Right cardiac atrium (tissue), 5 donors: ENCODE measurements at places on chromosomes 11 and 22. TPM values are rescaled to one million over a fixed set of nuclear protein-coding genes. Genes with fewer than 3 reads are reported as not detected.
A peak's percentile ranks its signal among the peaks of the same experiment; 100 is the strongest.

DNA sequence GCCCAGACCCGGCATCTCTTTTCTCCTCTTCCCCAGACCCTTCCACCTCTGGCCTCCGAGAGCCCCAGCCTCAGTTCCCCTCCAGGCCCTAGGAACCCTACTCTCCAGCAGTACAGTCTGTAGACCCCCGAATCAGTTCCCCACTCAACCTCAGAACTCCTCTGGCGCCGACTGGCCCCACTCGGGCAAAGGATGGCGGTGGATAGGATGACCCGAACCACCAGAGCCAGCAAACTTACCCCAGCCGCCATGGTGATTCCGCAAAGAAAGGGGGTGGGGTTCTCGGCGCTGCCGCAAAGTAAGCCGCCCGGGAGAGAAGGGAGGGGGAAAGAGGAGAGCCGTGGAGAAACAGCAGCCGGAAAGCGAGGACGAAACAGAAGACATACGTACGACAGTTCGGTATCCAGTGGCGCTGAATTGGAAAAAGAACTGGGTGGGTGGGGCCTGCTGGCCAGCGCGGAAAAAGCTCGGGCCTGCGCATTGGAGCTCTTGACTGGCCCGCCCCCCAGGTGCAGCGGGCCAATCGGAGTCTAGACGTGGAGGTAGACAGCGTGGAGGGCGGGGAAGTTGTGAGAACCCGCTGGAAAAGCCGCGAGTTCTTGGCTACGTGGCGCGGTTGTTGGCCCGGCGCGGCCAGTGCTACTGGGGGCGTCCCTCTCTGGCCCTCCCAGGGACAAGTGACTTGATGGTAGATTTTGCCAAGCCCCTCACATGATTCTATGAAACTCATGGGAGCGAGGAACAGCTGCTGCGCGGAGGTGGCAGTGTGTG is at the start of gene EEF1G:
Gene EEF1G, minus strand, starts transcription at position 300 of the 771 bp plus-strand sequence. Its CDS starts 49 bp downstream, at position 251.
- DNase-seq: peak; percentile 99

- no peak for DNase-seq
Measured at GRCh38 chr11:110374921-110375320, 54.8 kb upstream of the FDX1 start.

DNA sequence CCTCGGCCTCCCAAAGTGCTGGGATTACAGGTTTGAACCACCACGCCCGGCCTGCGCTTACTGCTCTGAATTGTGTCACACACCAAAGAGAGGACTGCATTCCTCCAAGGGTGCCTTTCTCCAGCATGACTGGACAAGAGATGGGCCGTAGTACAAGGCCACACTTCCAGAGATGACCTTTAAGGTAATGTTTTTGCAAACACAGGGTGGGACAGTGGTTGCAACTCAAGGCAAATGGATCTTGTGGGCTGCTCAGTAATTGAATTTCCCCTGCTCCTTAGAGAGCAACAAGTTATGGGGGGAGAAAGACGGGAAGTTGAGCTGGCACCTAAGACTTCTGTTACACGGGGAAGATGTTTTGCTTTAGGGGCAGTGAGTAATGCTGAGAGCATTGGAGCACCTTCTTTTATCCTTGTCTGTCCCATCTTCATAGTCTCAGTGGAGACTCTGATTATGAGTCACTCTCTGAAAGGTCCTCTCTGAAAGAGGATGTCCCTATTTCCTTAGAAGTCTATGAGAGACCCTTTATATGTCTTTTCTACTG is 66.3 kb downstream of the C11orf91 start:
- DNase-seq: no peak

- no peak for DNase-seq
Measured at GRCh38 chr22:39920134-39920743, 19.4 kb downstream of the GRAP2 start.

TREH gene
- total RNA-seq: not detected

- DNase-seq: no peak
Measured at GRCh38 chr11:24697522-24698111, 200.8 kb downstream of the LUZP2 start.

DNA sequence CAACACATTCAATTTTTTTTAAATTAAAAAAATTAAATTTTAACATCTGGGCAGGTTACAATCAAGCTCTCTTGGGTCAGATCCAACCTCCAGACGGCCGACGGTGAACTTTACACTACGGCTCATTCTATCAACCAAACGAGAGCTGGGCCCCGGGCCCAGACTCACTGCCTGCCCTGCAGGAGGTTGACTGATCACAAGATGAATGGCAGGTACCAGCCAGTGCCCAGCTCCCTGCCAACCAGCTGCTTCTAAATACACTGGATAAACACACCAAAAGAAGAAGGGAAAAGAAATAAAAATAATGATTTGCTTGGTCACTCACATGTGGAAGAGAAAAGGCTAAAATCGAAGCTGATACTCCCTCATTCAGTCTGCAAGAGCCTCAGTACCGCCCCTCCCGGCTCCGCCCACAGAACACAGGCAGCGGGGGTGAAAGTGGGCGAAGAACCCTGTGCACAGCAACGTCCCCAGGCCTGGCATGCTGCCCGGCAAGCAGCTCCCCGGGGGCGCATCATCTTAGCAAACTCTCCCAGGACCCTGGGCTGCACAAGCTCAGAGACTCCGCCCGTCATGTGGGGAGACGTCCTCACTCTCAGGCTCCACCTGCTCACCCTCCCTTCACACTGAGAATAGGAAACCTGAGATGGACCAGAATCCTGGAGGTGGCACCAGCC is 303.4 kb downstream of the SHANK2 start:
- DNase-seq: no peak

DNA sequence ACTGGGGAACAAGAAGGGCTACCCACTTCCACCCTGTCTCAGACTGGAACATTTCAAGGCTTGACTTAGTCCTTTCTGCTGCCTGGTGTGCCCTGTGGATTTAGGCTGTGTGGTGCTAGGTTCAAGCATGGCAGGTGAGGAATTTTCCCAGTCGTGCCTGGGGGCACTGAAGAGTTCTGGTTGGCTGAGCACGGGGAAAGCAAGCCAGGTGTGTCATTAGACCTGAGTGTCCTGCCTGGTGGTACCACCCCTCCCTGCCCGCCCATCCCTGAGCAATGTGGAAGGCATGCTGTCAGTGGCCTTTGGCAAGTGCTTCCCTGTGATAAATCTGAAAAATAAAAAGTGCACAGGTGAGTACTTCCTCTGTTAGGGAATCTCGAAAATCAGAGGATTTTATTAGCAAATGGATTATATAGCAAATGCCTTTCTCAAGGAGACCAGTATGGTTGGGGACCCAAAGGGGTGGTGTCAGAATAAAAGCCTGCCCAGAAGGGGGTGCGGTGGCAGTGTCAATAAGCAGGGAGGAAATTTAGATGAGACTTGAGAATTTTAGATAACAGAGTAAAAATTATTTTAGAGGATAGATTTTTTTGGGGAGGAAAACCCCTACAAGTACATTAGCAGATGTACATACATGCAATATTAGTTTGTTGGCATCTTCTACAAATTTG is 22.8 kb downstream of the TEAD1 start:
- no peak for DNase-seq

DNA sequence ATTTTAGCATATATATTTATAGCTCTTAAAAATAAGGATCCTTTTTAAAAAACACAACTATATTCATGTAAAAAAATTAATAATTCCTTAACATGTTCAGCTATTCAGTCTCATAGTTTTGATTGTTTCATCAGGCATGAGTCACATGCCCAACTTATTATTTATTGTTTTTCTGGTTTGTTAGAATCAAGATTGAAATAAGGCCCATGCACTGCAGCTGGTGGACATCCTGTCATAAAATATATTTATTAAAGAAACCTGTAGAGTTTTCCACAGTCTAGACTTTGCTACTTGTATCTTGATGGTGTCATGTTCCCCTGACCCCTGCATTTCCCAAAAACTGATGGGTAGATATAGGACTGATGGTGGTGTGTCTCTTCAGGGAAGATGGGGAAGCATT is 77.4 kb downstream of the PARVA start:
- no peak for DNase-seq

GRCh38 chr22:39666926-39667325 is 96.4 kb downstream of the CACNA1I start:
- no peak for DNase-seq

GRCh38 chr22:19086896-19087295 is 35.3 kb downstream of the DGCR2 start:
- no peak for DNase-seq

BAIAP2L2 gene
- 0.17 TPM for total RNA-seq

GRCh38 chr22:34236527-34236926 is 316.3 kb upstream of the LARGE1 start:
- peak; percentile 42 for DNase-seq

DNA sequence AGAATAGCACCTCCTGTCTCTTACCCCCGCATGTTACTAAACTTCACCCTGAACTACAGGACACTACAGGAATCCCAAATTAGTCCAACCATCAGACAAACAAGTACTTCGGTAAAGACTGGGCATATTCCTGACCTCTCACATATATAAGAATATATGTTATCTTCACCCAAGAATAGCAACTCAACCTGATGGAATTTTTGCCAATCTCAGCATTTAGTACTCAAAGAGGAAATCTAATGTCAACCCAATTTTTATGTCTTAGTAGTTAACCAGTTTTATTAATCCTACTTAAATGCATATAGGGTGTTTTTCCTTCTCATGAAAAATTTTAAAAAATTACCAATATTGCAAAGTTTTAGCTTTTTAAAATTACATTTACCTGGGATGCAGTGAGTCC is 26.2 kb downstream of the PGR start:
- DNase-seq: no peak

DNAJB7 gene
- total RNA-seq: not detected

- DNase-seq: no peak
Measured at GRCh38 chr11:2958251-2958650, 29.0 kb upstream of the PHLDA2 start.

SHANK2 gene
- total RNA-seq: 0.03 TPM

PGA3 gene
- total RNA-seq: 2.1 TPM

DNA sequence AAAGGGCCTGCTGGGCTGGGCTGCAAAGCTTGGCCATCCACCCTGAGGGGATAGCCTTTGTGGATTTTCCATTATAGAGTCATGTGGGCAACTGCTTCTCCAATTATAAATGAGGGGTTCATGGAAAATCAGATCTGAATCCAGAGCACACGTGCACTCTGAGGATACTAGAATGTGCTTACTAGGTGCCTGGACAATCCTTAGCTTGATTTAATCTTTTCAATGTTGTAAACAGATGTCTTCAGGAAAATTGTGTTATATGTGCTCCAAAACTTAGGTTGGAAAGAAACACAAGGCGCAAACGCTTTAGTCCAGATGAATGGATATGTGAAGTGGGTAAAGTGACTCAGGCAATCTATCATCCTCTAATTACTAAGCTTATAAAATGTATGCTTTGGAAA is 92.0 kb downstream of the SLC17A6 start:
- DNase-seq: no peak

CYB561A3 gene
- total RNA-seq: 18.5 TPM

GRCh38 chr11:15665368-15665871 is 550.7 kb downstream of the INSC start:
- DNase-seq: no peak

OR5P2 gene
- total RNA-seq: not detected

GRCh38 chr11:61994981-61995380 is 27.5 kb upstream of the FTH1 start:
- DNase-seq: no peak

AMOTL1 gene
- 46.6 TPM for total RNA-seq

DNA sequence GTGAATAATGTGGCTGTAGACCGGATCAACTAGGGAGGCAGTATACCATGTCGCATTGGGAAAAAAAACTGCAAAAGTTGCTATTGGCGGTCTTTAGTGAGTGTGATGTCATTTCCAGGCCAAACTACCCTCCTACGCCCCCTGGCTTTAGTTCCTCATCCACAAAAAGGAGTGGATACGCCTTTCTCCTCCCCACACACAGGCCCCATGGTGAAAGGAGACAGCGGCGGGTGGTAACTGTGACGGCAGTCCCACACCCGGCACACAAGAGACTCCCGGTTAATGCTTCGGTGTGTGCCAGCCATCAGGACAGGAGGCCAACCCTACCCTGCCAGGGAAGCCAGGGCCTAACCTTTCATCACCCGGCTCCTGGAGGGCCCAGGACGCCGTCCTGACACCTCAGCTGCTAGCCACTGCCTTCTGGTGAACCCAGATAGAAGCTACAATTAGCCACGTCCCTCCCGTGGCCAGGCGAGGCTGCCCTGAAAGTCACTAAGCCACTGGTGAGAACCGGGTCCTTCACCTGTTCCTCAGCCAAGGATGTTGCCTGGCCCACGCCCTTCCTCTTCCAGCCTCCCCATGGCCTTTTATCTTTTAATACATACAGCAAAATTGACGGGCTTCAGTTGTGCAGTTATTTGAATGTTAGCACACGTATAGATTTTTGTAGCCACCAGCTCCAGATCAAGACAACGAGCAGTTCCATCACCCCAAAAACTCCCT is 10.8 kb downstream of the TP53I11 start:
- peak; percentile 80 for DNase-seq

- DNase-seq: no peak
Measured at GRCh38 chr11:95187723-95188122, 43.3 kb downstream of the SESN3 start.

DNA sequence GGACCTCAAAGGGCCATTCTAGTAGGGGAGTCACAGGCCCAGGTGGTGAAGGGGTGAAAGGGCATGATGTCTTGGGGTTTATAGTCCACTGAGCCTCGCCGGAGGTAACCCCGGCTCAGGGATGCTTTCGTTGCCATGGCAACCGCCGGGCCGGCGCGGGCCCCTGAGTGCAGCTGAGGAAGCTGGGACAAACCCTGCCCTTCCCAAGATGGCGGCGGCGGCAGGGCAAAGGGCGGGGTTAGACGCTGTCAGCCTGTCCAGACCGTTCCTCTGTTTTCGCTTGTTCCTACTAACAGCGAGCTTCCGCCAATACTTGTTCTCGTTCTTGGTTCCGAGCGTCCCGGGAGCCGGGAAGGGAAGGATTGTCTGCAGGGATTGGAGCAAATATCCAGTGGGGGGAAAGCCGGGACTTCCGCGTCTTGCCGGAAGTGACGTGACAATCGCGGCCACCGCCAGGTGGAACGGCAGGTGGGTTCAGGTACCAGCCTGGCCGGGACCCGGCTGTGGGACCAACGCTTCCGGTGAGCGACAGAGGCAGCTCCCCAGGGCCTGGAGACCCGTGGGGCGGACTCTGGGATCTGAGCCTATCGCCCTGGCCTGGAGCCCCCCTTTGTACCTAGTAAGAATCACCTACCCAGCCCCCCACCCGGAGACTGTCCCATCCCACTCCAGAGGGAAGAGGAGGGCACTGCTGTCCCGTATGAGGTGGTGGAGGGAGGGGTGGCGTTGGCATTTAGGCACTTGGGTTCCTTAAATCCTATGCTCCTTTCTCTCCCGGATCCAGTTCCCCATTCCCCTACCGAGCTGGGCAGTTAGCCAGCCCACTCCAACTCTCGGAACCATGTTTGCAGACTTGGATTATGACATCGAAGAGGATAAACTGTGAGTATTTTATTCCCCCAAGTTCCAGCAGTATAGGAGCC is at the start of gene PICK1:
Gene PICK1, plus strand, starts transcription at position 436 of the 923 bp plus-strand sequence. Its CDS starts 406 bp downstream, at position 842.
- peak; percentile 94 for DNase-seq

DDTL gene
- not detected for total RNA-seq

GRCh38 chr11:17561526-17561925 is 14.5 kb downstream of the OTOG start:
- DNase-seq: no peak
